ENCODE measurements at places on chromosomes 16 and 17. TPM values are rescaled to one million over a fixed set of nuclear protein-coding genes. Genes with fewer than 3 reads are reported as not detected.

DNA sequence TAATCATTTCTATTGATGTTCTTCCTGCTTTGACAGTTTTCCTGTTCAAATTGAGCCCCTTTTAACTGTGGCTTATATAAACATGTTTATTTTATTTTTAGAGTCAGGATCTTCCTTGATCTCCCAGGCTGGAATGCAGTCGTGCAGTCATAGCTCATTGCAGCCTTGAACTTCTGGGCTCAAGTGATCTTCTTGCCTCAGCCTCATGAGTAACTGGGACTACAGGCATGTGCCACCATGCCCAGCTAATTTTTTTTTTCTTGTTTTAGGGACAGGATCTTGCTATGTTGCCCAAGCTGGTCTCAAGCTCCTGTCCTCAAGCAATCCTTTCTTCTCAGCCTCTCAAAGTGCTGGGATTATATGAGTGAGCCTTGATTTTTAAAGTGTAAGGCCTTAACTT lies 14.7 kb downstream of the PHKB start:
- H3K27me3 ChIP-seq = no peaks in the 10 kb centered on the region
- H3K4me3 ChIP-seq = no peak overlapping the region
- no peak overlapping the region for H3K27ac ChIP-seq
- no peaks in the 10 kb centered on the region for H3K36me3 ChIP-seq
- H3K4me1 ChIP-seq = no peaks in the 10 kb centered on the region

GRCh38 chr17:53058031-53058430 lies 764.7 kb upstream of the KIF2B start:
- no peak for DNase-seq
- H3K4me3 ChIP-seq = no peak overlapping the region
- H3K4me1 ChIP-seq = peaks cover 9% of the 10 kb centered on the region
- no peak overlapping the region for H3K27ac ChIP-seq
- no peaks in the 10 kb centered on the region for H3K27me3 ChIP-seq
- no peaks in the 10 kb centered on the region for H3K36me3 ChIP-seq

GRCh38 chr16:31213877-31214707 lies at the start of gene TRIM72:
TSS of gene TRIM72 (plus strand) at chr16:31214119. CDS start at chr16:31214739, 620 bp downstream.
- peak within 1 kb of the TSS; percentile 77 for H3K4me3 ChIP-seq
- no peak for DNase-seq
- H3K27ac ChIP-seq = no peak within 1 kb of the TSS
- no peaks in the 10 kb centered on the region for H3K36me3 ChIP-seq
- peaks cover 15% of the 10 kb centered on the region for H3K4me1 ChIP-seq

Gene SDK2
- 5.1 TPM for total RNA-seq

- H3K4me1 ChIP-seq = peaks cover 4% of the 10 kb centered on the region
- peak; percentile 73 for DNase-seq
- H3K27me3 ChIP-seq = no peaks in the 10 kb centered on the region
- no peak overlapping the region for H3K27ac ChIP-seq
Observed at GRCh38 chr17:50806141-50806643, 29.2 kb upstream of the WFIKKN2 start.

GRCh38 chr17:13200671-13201070 lies 182.8 kb upstream of the ELAC2 start:
- no peaks in the 10 kb centered on the region for H3K27me3 ChIP-seq
- no peaks in the 10 kb centered on the region for H3K36me3 ChIP-seq
- DNase-seq = no peak
- H3K4me1 ChIP-seq = no peaks in the 10 kb centered on the region
- H3K27ac ChIP-seq = no peak overlapping the region

Gene SP6
- total RNA-seq = 1.0 TPM

Gene SLFN12L
- total RNA-seq = not detected

DNA sequence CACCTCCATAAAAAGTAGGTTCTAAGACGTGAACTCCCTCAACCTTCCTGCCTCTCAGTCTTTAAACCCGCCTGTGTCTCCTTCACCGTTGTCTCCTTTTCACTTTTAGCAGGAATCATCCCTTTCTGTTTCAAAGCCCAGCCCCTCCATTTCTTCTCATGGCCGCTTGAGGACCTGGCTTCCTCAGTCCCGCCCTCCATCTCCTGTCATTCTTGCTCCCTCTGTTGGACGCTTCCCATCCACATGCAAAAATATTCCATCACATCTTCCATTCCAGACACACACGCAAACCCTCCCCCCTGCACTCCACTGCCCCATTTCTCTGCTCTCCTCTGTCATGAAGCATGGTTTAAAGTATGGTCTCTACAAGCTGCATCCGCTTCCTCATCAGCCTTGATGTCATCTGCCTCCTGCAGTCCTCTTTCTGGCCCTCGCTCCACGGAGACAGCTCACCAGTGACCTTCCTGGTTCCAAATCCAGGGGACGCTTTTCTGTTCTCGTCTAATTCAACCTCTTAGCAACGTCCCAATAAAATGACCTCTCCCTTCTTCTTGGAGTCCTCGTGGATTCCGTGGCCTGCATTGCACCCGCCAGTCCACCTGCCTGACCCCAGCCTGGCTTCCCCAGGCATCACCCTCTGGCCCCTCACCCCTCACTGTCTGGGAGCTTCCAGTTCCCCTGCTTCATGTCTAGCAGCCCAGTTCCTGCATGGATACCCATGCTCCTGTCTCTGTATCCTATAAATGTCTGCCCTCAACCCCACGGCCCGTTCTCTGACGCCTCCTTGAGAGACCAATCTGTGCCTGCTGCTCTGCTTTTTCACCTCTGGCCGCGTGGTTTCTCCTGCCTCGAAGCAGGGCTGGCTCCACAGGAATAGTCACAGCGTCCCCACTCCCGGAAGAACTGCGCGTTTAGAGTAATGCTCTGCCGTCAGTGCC lies 26.2 kb downstream of the ANKRD40 start:
- H3K4me3 ChIP-seq = no peak overlapping the region
- DNase-seq = peak; percentile 71
- 0 out of 2 replicates have a peak, but pooled peaks cover 1% of the 10 kb centered on the region for H3K4me1 ChIP-seq
- H3K36me3 ChIP-seq = no peaks in the 10 kb centered on the region

GRCh38 chr17:59332749-59333377 lies 1.4 kb downstream of the YPEL2 start:
- no peaks in the 10 kb centered on the region for H3K36me3 ChIP-seq
- peaks cover 25% of the 10 kb centered on the region for H3K27me3 ChIP-seq
- H3K27ac ChIP-seq = no peak overlapping the region
- peak overlapping the region; percentile 83 for H3K4me3 ChIP-seq
- H3K4me1 ChIP-seq = peaks cover 23% of the 10 kb centered on the region

- H3K4me1 ChIP-seq = peaks cover 9% of the 10 kb centered on the region
- no peak overlapping the region for H3K27ac ChIP-seq
- H3K4me3 ChIP-seq = peak overlapping the region; percentile 82
Observed at GRCh38 chr17:78185981-78186691, 716 bp downstream of the TK1 start.

Gene GLIS2
- total RNA-seq = 9.0 TPM

DNA sequence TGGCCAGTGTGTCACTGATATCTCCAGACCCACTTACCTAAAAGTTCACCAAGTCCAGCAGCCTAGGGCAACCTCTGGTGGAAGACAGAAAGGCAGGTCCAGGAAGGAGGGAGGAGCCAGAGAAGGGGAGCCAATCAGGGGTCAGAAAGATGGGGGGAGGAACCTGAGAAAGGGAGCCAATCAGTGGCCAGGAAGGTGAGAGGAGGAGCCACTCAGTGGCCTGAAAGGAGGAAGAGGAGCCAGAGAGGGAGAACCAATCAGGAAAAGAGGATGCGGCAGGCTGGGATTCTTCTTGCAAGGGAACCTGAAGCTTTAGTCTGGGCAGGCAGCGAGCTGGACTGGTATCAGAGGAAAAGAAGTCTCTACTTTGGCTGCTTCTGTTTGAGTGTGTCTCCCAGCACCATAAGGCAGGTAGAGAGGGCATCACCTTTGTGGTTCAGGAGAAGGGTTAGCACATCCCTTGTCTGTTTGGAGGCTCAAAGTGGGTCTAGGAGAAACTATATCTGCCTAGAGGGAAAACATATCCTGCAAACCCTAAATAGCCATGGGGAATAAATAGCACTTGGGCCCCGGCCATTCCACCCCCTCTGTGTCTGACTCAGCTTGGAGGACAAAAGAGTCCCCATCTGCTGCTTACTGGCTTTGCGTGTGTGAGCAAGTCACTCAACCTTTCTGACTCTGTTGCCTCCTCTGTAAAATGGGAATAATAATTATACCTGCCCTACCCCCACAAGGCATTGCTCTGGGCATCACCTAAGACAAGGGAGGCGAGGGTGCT lies 43.4 kb upstream of the CRHR1 start:
- no peaks in the 10 kb centered on the region for H3K4me1 ChIP-seq
- no peak overlapping the region for H3K27ac ChIP-seq
- DNase-seq = peak; percentile 97
- peak overlapping the region; percentile 32 for H3K4me3 ChIP-seq
- peaks cover 46% of the 10 kb centered on the region for H3K27me3 ChIP-seq
- H3K36me3 ChIP-seq = no peaks in the 10 kb centered on the region

- H3K4me1 ChIP-seq = no peaks in the 10 kb centered on the region
- no peaks in the 10 kb centered on the region for H3K36me3 ChIP-seq
- no peaks in the 10 kb centered on the region for H3K27me3 ChIP-seq
- no peak overlapping the region for H3K27ac ChIP-seq
- H3K4me3 ChIP-seq = no peak overlapping the region
Observed at GRCh38 chr16:85146922-85147651, 34.8 kb upstream of the CIBAR2 start.

DNA sequence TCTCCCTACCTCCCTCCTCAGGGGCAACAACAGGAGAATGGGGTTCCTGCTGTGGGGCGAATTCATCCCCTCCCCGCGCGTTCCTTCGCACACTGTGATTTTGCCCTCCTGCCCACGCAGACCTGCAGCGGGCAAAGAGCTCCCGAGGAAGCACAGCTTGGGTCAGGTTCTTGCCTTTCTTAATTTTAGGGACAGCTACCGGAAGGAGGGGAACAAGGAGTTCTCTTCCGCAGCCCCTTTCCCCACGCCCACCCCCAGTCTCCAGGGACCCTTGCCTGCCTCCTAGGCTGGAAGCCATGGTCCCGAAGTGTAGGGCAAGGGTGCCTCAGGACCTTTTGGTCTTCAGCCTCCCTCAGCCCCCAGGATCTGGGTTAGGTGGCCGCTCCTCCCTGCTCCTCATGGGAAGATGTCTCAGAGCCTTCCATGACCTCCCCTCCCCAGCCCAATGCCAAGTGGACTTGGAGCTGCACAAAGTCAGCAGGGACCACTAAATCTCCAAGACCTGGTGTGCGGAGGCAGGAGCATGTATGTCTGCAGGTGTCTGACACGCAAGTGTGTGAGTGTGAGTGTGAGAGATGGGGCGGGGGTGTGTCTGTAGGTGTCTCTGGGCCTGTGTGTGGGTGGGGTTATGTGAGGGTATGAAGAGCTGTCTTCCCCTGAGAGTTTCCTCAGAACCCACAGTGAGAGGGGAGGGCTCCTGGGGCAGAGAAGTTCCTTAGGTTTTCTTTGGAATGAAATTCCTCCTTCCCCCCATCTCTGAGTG lies 5.9 kb upstream of the LASP1NB start:
- no peak overlapping the region for H3K27ac ChIP-seq
- no peaks in the 10 kb centered on the region for H3K36me3 ChIP-seq
- H3K4me3 ChIP-seq = no peak overlapping the region
- H3K27me3 ChIP-seq = no peaks in the 10 kb centered on the region
- DNase-seq = no peak

DNA sequence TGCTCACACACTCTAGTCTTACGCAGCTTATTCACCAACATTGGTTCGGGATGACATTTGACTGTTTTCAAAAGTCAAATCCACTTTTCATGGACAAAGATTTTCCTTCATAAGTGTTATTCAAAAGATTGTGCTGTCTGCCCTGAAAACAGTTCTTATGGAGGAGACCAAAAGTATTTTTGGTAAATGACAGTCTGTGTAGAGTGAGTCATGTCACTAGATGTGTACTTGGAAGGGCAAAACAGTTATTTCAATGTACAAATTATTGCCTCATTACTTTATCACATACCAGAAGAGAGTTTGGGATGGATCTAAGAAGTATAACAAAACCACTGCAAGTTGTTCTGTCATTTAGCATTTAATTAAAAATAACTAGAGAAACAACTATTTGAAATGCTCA lies 265.6 kb downstream of the CDH13 start:
- DNase-seq = no peak
- no peaks in the 10 kb centered on the region for H3K36me3 ChIP-seq
- no peak overlapping the region for H3K27ac ChIP-seq
- H3K4me3 ChIP-seq = no peak overlapping the region

- no peak overlapping the region for H3K4me3 ChIP-seq
- H3K27me3 ChIP-seq = no peaks in the 10 kb centered on the region
- no peaks in the 10 kb centered on the region for H3K4me1 ChIP-seq
- no peaks in the 10 kb centered on the region for H3K36me3 ChIP-seq
- no peak overlapping the region for H3K27ac ChIP-seq
Observed at GRCh38 chr16:11140098-11140375, 116.0 kb downstream of the SOCS1 start.

- no peak overlapping the region for H3K27ac ChIP-seq
- no peaks in the 10 kb centered on the region for H3K27me3 ChIP-seq
- H3K4me3 ChIP-seq = no peak overlapping the region
- no peak for DNase-seq
- no peaks in the 10 kb centered on the region for H3K36me3 ChIP-seq
Observed at GRCh38 chr16:82240111-82240510, 70.1 kb upstream of the MPHOSPH6 start.

GRCh38 chr17:15468126-15468525 lies 705 bp upstream of the CDRT4 start:
- no peaks in the 10 kb centered on the region for H3K27me3 ChIP-seq
- no peak overlapping the region for H3K27ac ChIP-seq
- H3K4me1 ChIP-seq = peaks cover 9% of the 10 kb centered on the region
- no peak for DNase-seq

- no peaks in the 10 kb centered on the region for H3K27me3 ChIP-seq
- H3K4me3 ChIP-seq = peak overlapping the region; percentile 96
- peaks cover 17% of the 10 kb centered on the region for H3K4me1 ChIP-seq
- 0 out of 2 replicates have a peak overlapping the region, but pooled peaks have one; percentile 45 for H3K27ac ChIP-seq
Observed at GRCh38 chr17:42153919-42154742, 658 bp downstream of the RAB5C start.

GRCh38 chr17:44775136-44775837 lies 16.5 kb downstream of the ADAM11 start:
- no peaks in the 10 kb centered on the region for H3K36me3 ChIP-seq
- peaks cover 6% of the 10 kb centered on the region for H3K4me1 ChIP-seq

Gene KRTAP1-1
- not detected for total RNA-seq

- H3K27ac ChIP-seq = no peak overlapping the region
- no peaks in the 10 kb centered on the region for H3K36me3 ChIP-seq
- H3K27me3 ChIP-seq = no peaks in the 10 kb centered on the region
- H3K4me1 ChIP-seq = no peaks in the 10 kb centered on the region
- DNase-seq = no peak
Observed at GRCh38 chr17:3594051-3594800, 15.0 kb downstream of the TRPV1 start.

DNA sequence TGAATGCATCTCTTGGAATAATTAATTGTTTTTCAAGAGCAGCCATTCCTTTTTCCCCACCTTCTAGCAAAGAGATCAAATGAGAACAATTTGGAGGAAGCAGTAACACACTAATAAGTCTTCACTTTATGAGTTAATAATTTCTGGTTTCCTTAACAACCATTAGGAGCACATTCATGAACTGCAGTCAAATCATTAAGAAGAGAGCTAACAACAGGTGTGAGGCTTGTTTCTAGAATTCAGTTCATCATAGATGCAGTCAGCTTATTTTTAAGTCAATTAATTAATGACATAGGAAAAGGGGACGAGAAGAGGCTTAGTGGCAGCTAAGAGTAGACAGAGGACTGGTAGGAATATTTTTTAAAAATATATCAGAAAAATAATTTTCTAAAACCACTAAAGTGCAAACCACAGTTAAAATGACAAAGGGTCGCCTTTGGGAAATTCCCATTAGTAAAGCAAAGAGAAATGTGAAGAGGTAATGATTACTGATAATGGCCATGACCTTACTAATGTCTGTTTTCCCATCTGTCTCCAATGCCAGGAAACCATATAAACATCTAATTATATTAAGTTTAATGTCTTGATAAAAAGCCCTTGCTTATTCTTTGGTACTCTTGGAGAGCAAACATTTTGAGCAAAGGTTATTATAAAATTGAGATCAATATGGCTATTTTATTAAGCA lies 184.2 kb downstream of the KCNJ2 start:
- H3K27ac ChIP-seq = no peak overlapping the region
- H3K4me3 ChIP-seq = no peak overlapping the region
- peaks cover 2% of the 10 kb centered on the region for H3K4me1 ChIP-seq
- H3K36me3 ChIP-seq = no peaks in the 10 kb centered on the region
